ENCODE measurements at places on chromosomes 2 and 18.

DNA sequence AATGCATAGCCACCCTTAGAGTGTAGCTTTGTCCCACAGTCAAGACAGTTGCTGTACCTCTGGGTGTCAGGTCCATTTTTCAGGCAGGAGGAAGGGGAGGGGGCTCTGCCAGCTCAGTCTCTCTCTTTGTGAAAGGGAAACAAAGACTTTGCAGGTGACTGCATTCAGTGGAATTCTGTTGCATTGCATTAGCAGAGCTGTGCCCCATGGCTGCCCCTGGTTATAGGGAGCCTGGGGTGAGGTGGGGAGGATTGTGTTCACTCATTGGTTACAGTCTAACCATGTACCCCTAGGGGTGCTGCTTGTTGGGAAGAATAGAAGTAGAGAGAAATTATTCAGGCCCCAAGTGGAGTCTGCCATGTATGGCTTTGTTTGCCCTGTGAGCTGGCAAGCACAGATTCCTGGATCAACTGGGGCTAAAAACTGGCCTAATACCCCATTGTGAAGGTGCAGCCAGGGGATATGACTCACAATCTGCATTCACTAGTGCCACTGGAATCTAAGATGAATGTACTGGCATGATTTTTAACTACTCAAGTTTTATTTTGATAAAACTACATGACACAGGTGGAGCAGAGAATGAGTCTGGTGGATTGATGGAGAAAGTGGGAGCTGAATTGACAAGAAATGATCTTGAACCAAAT, 118.4 kb downstream of the SH3BP4 start:
- DNase-seq, result no peak

- DNase-seq, result no peak
Measured at GRCh38 chr2:241988146-241988545, 118.6 kb downstream of the RTP5 start.

DNA sequence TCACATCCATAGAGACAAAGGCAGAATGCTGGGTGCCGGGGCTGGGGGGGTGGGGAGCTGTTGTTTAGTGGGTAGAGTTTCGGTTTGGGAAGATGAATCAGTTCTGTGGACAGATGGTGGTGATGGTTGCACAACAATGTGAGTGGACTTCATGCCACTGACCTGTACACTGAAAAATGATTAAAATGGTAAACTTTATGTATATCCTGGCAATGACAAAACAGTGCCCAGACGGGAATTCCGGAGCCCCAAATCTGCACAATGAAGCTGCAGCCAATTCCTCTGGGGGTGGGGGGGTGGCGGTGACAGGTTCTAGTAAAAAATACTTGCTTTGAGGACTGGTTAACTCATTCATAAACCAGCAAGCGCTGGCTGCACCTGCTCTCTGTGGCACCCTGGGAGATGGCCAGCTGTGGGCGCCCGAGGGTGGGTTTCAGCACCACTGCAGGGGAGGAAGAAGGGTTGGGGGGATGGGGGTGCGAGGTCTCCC, 81.8 kb upstream of the HPCAL1 start:
- DNase-seq, result no peak

- no peak for DNase-seq
Measured at GRCh38 chr2:72141032-72141645, 6.5 kb downstream of the CYP26B1 start.

GRCh38 chr2:239443102-239443620, 42.3 kb upstream of the HDAC4 start:
- DNase-seq, result no peak

GRCh38 chr2:220892018-220892634, 680.0 kb downstream of the EPHA4 start:
- DNase-seq, result no peak

DNA sequence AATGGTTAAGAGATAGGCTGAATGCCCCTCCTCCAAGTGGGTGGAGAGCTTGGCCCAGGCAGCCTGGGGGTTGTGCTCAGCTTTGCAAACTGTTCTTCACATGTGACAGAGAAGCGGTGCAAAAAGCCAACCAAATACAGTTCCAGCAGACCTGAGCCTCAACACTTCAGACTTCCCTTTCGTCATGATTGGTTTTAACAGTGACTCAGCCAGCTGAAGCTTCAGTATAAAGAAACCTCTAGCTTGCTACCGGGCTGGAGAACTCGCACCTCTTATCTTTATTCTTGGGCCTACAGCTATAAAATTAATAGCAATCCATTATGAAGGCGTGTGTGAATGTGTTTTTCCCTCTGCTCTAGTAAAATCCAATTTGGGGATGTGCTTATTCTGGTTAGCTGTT, 20.0 kb downstream of the SETBP1 start:
- peak; percentile 39 for DNase-seq

DNA sequence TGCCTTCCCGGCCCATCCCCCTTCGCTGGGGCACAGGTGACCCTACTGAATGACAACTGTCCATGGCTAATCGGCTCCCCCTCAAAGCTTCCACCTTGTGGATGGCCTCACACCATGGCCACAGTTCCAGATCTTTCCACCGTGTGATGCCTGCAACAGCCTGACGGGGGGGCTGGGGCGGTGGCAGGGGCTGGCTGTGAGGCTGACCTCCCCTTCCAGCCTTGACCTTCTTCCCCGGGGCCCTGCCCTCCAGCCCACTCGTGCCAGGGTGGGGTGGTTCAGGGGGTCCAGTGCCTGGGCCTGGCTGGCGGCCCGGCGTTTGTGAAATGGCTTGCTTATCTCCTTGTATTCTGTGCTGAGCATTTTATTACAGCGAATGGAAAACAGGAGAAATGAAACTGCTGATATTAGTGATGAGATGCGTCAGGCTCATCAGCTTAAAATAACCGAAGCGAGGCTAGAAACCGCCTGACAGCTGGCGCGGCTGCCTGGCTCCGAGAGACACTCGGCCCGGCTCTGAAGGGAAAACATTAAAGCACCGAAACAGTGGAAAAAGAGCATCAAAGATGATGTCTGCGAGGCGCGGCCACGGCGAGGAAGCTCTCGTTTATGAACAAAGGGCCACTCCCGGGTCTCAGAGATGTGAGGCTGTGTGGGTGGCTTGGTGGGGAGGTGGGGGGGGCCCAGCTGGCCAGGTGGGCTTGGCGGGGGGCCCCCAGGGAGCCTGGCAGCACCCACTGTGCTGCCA, 916 bp upstream of the PDCD1 start:
- peak; percentile 90 for DNase-seq

- no peak for DNase-seq
Measured at GRCh38 chr2:182933629-182934028, 67.2 kb upstream of the FRZB start.

DNA sequence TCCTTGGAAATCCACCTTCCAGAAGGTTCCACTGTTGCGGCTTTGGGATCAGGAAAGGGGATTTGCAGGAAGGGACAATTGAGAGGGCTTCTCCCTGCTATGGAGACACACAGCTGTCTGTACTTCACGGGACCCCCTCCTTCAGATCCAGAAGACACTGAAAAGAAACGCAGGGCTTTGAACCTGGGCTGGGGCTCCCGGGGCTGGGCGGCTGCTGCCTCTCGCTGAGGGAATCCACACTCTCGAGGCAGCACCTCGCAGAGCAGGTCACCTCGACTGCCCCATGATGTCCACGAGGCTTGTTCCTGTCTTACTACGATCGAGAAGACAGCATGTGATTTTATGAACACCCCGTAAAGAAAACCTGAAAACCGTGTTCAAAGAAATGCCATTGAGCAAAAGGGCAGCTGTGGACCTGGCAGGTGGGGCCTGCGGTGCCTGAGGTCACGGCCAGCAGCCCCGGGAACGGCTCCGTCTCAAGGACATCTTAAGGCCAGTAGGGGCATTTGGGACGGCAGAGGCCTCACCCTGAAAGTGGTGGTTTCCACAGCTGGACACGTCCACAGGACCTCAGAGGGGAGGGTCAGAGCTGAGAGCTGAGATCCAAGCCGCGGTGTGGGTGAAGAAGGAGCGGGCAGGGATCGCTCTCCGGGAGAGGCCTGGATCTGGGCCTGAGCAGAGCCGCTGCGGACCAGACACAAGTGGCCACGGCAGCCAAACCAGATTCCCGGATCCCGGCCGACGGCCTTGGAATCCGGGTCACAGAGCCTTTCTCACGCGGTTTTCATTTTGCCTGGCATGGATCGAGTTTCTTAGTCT, 165.7 kb downstream of the RTP5 start:
- no peak for DNase-seq

DNA sequence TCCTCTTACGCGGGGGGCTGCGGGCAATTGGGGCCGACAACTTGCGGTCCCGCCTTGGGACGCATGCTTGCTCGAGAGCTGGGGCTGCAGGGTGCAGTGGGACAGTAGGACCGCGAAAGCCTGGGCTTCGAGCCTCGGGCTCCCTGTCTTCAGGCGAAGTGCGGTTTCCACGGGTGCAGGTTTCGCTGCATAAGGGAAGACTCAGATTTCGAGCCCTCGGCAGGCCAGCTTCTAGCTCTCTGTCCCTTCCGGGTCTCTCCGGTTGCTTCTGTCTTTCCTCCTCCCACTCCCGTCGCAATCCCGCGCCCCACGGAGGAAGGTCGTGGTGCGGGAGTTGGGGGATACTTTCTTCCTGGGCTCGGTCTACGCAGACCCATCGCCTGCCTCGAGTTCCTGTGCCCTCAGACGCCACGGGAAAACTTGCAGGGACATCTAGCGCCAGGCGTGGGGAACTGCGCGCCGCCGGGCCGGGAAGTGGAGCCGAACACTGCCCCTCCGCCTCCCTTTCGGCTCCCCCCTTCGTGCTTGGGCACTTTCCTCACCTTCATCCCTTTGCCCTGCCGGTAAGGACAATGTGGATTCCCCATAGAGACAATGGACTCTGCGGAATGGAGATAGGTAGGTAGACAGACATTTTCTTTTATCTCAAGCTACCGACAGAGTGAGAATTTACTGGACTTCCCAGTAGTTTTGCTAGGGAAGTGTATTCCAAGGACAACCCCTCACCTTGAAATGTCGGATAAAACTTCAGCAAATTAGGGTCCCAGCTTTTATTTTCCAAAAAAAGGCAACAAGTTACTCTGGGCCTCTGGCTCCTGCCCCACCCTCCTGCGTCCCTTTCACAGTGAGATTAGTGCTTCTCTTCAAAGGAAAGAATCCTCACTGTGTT, 4.2 kb upstream of the HOXD13 start:
- DNase-seq, result peak; percentile 76

- no peak for DNase-seq
Measured at GRCh38 chr2:100938031-100939026, 63.8 kb upstream of the RPL31 start.

DNA sequence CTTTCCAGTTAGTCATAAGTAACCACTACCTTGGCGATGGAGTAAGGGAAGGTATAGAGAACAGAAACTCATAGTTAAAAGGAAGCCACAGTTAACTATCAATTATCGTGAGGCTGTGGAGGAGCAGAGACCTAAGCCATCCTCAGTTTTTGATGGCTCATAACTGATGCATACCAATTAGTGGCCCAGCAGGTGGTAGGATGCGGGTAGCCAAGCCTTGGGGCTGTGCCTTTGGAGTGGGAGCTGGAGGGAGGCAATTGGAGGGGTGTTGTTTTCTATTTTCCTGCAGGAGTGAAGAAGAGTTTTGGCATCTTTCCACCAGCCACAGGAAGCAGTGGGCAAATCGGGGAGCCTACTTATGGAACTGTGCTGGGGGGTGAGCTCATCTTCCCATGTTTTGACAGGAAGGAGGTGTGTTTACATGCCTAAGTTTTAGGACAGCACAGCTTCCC, 194.8 kb downstream of the TPGS2 start:
- no peak for DNase-seq

DNA sequence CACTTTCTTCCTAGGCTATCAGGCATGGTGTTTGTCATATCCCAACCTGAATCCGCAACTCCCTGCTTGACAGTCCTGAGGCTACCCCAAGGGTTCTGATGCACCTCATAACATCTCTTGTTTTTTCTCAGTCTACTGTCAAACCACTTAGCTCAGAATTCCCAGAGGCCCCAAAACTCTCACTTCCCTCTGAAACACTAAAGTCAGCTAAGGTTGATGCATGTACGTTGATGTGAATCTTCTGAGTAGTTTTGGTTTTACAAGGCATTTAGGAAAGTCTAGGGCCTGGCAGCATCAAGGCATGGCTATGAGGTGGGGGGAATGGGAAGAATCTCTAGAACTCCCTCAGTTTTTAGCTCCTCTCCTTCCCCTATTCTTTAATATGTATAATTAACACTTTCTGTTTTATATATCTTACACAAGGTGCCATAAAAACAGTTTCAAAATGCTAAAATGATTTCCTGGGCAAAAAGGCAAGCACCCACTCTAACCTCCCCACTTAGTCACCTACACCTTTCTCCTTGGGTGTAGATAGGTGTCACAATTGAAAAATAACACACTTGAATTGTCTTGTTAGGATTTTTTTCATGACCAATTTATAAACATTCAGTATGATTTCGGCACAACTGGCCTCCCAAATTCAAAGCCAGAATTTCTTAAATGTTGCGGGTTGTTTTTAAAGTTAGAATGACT, 71.4 kb upstream of the TANK start:
- DNase-seq, result no peak

- peak; percentile 9 for DNase-seq
Measured at GRCh38 chr2:13193900-13194299, 477.2 kb downstream of the TRIB2 start.

- DNase-seq, result no peak
Measured at GRCh38 chr18:46623541-46623940, 33.5 kb downstream of the LOXHD1 start.

DNA sequence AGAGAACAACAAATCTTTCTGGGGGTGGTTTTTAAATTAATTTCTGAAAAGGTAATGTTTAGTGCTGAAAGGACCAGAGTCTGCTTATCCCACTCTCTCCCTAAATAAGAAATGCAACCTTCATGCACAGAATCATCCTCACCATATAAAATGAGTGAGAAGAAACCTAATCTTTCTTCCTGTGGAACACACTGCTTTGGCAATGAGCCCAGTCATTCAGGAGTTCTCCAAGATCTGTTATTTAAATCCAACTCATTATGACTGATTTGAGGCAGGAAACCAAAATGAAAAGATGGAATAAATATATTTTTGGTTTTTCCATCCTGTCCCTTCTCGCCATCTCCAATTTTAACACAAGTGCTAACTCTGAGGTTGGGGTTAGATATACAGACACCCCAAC, 228.3 kb downstream of the SRBD1 start:
- DNase-seq, result no peak

GRCh38 chr2:60268661-60269060, 284.8 kb downstream of the BCL11A start:
- no peak for DNase-seq

DNA sequence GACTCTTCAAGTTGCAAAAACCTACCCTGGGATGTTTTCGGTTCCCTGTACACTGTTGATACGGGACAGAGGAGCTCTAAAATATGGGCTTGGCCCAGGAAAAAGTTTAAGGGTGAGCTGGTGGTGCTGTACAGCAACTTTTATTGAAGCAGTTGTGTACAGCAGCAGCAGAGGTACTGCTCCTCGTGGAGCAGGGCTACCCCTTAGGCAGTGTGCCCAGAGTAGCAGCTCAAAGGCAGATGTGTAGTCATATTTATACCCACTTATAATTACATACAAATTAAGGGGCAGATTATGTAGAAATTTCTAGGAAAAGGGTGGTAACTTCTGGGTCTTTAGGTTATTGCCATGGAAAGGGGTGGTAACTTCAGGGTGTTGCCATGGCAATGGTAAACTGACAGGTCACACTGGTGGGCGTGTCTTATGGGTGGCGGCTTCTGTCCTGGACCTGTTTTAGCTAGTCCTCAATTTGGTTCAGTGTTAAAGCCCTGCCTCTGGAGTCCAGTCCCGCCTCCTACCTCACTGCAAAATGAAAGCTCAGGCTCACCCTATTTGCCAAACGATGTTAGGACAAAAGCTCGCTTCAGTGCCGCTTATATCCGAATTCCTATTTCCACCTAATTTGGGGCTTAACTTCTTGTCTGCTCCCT, 203.2 kb downstream of the ETAA1 start:
- no peak for DNase-seq
